ENCODE measurements at places on chromosomes 1 and 21.

- DNase-seq: peak; percentile 50
Measured at GRCh38 chr1:33502726-33503125, 30.3 kb downstream of the ZSCAN20 start.

DNA sequence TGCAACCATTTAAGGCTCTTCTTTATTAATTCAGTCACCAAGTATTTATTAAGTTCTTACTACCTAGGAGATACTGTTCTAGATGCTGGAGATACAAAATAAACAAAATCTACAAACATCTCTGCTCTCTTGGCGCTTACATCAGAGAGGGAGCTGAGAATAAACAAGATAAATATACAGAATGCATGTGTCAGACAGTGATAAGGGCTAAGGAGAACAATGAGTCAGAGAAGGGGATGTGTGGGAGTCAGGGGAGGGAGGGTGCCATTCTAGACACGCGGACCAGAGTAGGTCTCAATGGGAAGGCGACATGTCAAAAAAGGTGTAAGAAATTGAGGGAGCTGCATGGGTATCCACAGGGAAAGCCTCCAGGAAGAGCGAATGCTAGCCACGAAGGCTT is 393.2 kb downstream of the RWDD3 start:
- peak; percentile 16 for DNase-seq

DNA sequence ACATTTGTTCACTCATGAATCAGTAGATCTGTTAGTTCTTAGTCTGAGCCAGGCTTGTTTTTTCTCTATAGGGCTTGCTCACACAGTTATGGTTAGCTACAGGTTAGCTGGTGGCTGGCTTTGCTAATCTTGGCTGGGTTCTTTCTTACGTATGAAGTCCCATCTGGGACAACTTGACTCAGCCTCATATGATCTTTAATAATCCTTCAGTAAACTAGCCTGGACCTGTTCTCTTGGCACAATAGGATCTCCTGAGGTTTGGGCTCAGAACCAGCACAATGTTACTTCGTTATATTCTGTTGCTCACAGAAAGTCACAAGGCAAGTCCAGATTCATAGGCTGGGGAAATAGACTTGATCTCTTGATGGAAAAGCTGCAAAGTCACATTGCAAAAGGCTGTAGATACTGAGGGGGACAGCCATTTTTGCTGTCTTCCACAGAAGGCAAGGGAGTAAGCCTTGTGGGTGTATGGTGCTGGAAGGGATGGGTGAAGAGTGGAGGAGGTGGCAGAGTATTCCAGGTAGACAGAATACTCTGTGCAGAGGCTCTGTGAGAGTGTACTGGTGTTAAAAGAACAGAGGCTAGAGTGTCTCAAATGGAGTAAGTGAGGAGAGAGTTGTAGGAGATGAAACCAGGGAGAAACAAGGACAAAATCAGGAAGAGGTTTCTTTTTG is 24.4 kb downstream of the EFCAB7 start:
- no peak for DNase-seq

GRCh38 chr1:33343539-33343938 is 22.6 kb upstream of the A3GALT2 start:
- DNase-seq: no peak

DNA sequence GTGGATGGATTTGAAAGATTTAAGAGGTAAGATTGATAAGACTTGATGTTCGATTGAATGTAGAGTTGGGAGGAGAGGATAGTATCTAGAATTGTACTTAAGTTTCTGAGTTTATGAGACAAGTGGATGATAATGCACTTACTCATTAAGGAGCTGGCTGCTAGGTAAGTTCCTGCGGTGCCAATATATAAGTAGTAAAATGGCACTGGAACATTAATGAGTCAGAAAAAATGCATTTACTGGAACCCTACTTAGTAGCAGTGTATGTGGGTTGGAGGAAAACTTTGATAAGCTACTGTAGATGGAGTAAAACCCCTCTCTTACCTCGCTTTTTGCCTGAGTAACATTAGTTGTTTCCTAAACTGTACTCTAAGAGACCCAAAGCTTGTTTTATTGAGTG is 68.2 kb downstream of the ZFYVE9 start:
- no peak for DNase-seq

GRCh38 chr1:227391211-227391610 is 72.9 kb upstream of the CDC42BPA start:
- DNase-seq: peak; percentile 11

DNA sequence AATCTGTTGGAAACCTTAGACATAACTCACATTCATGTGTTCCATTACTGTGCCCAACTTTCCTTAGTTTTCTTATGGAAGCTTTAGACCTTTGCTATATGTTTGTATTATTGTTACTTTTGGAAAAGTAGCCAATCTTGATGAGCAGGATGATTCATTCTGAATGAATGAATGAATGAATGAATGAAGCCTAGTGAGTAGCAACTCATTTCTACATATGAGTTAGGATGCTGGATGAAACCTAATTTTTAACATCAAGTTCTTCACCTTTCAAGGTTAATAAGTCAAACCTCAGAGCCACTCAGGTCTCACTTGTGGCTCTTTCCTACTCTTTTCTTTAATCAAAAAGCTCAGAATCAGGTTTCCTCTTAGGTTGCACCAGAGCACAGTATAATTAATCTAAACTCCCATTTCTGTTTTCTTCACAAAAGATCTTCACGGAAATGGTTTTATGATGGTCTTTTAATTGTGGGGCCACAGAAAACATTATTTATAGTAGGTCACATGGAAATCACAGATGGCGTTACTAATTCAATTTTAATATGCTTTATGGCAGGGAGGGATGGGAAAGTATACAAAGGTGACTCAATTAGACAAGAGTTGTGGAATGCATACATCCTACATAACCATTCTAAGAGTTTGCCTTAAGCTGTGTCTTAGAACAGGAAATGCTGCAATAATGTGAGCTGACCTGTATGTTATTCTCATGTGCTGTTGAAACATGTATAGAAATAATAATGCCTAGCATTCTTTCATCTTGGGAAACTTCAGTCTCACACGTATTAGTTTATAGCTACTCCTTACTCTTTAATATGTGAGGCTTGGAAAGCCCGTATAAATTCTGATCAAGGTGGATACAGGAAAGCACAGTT is 4.5 kb upstream of the DDX59 start:
- peak; percentile 36 for DNase-seq
